HT-29 (cell line): ENCODE measurements at places on chromosomes 6 and 20. TPM values are rescaled to one million over a fixed set of nuclear protein-coding genes. Genes with fewer than 3 reads are reported as not detected.

The OLIG3 gene
- total RNA-seq: not detected in 2 replicates

The ALDH8A1 gene
- total RNA-seq: not detected in 2 replicates

The CRYBG1 gene
- total RNA-seq: 31.3 and 31.7 TPM in 2 replicates

The BPIFB3 gene
- not detected in 2 replicates for total RNA-seq

The C6orf141 gene
- 36.8 and 45.8 TPM in 2 replicates for total RNA-seq

The SEMG1 gene
- total RNA-seq: not detected in 2 replicates

The SH3BGRL2 gene
- total RNA-seq: 17.6 and 19.2 TPM in 2 replicates

The CRIP3 gene
- not detected in 2 replicates for total RNA-seq

The LRRC73 gene
- total RNA-seq: 1.4 and 2.0 TPM in 2 replicates

The GPR6 gene
- total RNA-seq: not detected in 2 replicates

The IRAK1BP1 gene
- 0.28 and 0.42 TPM in 2 replicates for total RNA-seq

The PRDM13 gene
- total RNA-seq: not detected in 2 replicates

The TINAG gene
- total RNA-seq: 0.15 and 1.8 TPM in 2 replicates

The TCF21 gene
- total RNA-seq: 0.37 and 0.76 TPM in 2 replicates

The DEFB132 gene
- not detected in 2 replicates for total RNA-seq

The HSPA1A gene
- total RNA-seq: 379 and 403 TPM in 2 replicates

The ANGPT4 gene
- not detected in 2 replicates for total RNA-seq

The BMP5 gene
- total RNA-seq: not detected in 2 replicates

The FAM209B gene
- total RNA-seq: not detected in 2 replicates

The TUBB1 gene
- total RNA-seq: 0.03 and 0.13 TPM in 2 replicates

The TSPO2 gene
- not detected in 2 replicates for total RNA-seq

The ARHGAP40 gene
- total RNA-seq: 0.05 TPM in 1 of 2 replicates, not detected in the other

The C20orf144 gene
- total RNA-seq: 0.15 TPM in 1 of 2 replicates, not detected in the other

The IYD gene
- total RNA-seq: 0.31 and 1.9 TPM in 2 replicates

The FOXC1 gene
- 12.5 and 13.9 TPM in 2 replicates for total RNA-seq

The CLPSL2 gene
- total RNA-seq: not detected in 2 replicates

The TBXT gene
- total RNA-seq: not detected in 2 replicates

The CRISP3 gene
- total RNA-seq: not detected in 2 replicates

The HTR1B gene
- not detected in 2 replicates for total RNA-seq

The HTR1E gene
- total RNA-seq: not detected in 2 replicates

The KCNG1 gene
- total RNA-seq: not detected in 2 replicates

The NCOA3 gene
- 14.9 and 16.3 TPM in 2 replicates for total RNA-seq

The ACTR5 gene
- total RNA-seq: 21.0 and 21.4 TPM in 2 replicates

The DEFB125 gene
- not detected in 2 replicates for total RNA-seq

The PRL gene
- total RNA-seq: not detected in 2 replicates

The UBD gene
- total RNA-seq: not detected in 2 replicates

The ID4 gene
- not detected in 2 replicates for total RNA-seq

The GSTA4 gene
- 4.1 and 5.4 TPM in 2 replicates for total RNA-seq

The GPX5 gene
- total RNA-seq: not detected in 2 replicates

The SLC22A1 gene
- total RNA-seq: 0.47 and 0.56 TPM in 2 replicates

The RNF8 gene
- total RNA-seq: 10.2 and 11.6 TPM in 2 replicates

The EEF1A2 gene
- 29.8 and 38.0 TPM in 2 replicates for total RNA-seq

The ABHD16B gene
- not detected in 2 replicates for total RNA-seq

The TPX2 gene
- total RNA-seq: 94.4 and 101 TPM in 2 replicates

The OR2H1 gene
- not detected in 2 replicates for total RNA-seq

The CSE1L gene
- 112 and 122 TPM in 2 replicates for total RNA-seq

The FHL5 gene
- total RNA-seq: not detected in 2 replicates

The CFAP61 gene
- not detected in 2 replicates for total RNA-seq

The NKAIN2 gene
- 0.03 and 0.13 TPM in 2 replicates for total RNA-seq

The FLRT3 gene
- 5.0 TPM in 2 replicates for total RNA-seq

The TPBG gene
- total RNA-seq: 12.3 and 13.8 TPM in 2 replicates

The PTCRA gene
- total RNA-seq: not detected in 2 replicates

The SLC52A3 gene
- total RNA-seq: 21.2 and 33.7 TPM in 2 replicates

The PPP1R16B gene
- not detected in 2 replicates for total RNA-seq

The IFNGR1 gene
- 33.4 and 34.9 TPM in 2 replicates for total RNA-seq
